ENCODE measurements at places on chromosomes 12 and 14.

DNA sequence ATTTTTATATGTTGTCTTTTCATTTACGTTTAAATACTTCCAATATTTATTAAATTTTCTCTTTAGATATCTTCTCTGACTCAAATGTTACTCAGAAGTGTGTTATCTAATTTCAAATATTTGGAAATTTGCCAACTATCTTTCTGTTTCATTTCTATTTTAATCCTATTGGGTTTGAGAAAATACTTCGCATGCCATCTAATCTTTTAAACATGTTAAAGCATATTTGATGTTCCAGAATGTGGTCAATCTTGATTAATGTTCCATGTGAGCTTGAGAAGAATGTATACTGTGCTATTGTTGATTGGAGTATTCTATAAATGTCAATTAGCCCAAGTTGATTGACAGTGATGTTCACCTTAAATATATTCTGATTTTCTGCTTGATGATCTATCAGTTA lies 11.9 kb upstream of the DCN start:
- no peak for DNase-seq

- DNase-seq: no peak
These were observed 39.8 kb upstream of the FBXO33 start for GRCh38 chr14:39472078-39472477.

- no peak for DNase-seq
These were observed 23.8 kb upstream of the PPP2R5C start for GRCh38 chr14:101737414-101738339.

- DNase-seq: no peak
These were observed 541.8 kb upstream of the FBXO33 start for GRCh38 chr14:39974036-39974435.

DNA sequence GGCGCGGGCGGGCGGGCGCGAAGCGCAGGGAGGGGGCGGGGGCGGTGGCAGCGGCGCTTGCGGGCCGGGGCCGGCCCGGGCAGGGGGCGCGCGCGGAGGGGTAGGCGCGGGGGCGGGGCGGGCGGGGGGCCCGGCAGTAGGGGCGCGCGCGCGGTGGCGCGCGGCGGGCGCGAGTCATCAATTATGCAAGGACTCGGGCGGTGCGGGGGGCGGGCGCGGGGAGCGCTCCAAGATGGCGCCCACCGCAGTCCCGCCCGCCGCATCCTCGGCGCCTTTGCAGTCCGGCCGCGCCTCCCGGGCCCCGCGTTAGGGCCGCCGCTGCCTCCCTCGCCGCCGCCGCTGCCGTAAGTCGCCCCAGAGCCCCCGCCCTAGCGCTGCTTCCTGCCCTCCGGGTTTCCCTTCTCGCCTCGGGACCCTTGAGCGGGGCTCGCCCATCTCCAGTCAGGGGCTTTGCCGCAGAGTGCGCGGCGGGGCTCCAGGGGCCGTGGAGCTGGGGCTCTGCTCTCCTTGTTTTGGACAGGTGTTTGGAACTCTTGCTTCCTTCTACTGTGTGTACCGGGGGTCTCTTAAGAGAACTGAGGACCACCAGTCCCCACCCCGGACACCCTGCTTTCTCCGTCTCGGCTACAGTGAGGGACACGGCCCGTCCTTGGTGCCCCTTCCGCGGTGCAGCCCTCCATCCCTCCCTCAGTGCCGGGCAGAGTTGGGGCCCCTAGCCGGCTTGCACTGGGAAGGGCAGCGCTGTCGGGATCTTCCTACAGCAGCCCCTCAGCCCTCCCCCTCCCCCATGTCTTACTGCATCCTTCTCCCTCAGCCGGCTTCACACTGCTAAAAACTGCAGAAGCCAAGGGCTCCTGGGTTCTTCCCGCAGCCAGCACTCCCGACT lies at the start of gene SCN8A:
TSS of gene SCN8A (plus strand) at position 218 of the 886 bp plus-strand sequence. CDS start 71,585 bp downstream, outside the sequence.
- DNase-seq: no peak

DNA sequence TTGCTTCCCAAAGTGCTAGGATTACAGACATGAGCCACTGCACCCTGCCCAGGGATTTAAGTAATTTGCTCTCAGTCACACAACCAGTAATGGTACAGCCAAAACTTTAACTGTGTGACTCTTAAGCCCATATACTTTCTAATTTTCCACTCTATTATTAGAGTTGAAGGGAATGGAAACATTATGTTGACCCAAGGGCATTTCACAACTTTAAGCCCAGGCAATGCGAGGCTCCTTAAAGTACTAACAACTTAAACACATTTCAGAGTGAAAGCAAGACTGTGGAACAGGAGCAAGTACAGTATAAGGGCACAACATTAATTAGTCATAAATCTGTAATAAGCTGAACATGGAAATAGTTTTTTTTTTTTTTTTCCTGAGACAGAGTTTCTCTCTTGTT lies 39.8 kb downstream of the BAZ1A start:
- DNase-seq: no peak

GRCh38 chr12:123936956-123937706 lies 35.5 kb downstream of the CCDC92 start:
- no peak for DNase-seq

- DNase-seq: no peak
These were observed 16.9 kb downstream of the ABCB9 start for GRCh38 chr12:122949405-122949804.

GRCh38 chr12:6963791-6964413 lies 6.6 kb downstream of the PHB2 start:
- no peak for DNase-seq

- no peak for DNase-seq
These were observed 15.7 kb upstream of the PRKAG1 start for GRCh38 chr12:49034286-49034622.

DNA sequence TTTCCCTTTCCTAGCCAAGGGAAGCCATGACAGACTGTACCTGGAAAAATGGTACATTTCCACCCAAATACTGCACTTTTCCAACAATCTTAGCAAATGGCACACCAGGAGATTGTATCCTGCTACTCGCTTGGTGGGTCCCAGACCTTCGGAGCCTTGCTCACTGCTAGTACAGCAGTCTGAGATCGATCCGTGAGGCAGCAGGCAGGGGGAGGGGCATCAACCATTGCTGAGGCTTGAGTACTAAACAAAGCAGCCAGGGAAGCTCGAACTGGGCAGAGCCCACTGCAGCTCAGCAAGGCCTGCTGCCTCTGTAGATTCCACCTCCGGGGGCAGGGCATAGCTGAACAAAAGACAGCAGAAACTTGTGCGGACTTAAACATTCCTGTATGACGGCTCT lies 218.8 kb downstream of the LRIG3 start:
- DNase-seq: no peak

DNA sequence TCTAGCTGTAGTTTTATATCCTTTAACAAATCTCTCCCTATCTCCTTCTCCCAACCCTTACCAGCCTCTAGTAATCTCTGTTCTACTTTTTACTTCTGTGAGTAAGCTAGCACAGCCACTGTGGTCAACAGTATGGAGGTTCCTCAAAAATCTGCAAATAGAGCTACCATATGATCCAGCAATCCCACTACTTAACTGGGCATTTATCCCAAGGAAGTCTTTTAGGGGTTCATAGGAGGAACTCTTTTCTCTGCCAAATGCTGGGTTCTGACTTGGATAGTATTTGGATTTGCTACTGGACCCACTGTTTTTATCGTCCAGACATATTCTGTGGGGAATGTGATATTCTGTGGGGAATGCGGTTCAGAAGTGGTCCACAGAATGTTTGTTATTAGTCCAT lies 41.1 kb downstream of the EID3 start:
- DNase-seq: no peak

GRCh38 chr12:931060-931459 lies 18.4 kb downstream of the RAD52 start:
- DNase-seq: no peak

DNA sequence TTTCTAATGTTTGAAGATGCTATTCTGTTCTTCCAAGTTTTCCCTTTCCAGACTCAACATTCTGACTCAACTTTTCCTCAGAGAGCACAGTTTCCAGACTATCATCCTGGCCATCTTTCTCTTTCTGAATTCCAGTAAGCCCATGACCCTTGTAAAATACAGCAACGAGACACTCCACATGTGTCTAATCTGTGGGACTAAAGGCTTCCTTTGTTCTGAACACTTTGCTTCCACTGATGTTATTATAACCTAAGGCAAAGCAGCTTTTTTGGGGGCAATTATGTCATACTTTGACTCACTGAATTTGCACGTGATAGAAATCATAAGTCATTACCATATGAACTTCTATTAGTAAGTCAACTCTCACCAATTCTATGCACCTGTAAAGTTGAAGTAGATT lies 6.3 kb upstream of the ART4 start:
- no peak for DNase-seq

DNA sequence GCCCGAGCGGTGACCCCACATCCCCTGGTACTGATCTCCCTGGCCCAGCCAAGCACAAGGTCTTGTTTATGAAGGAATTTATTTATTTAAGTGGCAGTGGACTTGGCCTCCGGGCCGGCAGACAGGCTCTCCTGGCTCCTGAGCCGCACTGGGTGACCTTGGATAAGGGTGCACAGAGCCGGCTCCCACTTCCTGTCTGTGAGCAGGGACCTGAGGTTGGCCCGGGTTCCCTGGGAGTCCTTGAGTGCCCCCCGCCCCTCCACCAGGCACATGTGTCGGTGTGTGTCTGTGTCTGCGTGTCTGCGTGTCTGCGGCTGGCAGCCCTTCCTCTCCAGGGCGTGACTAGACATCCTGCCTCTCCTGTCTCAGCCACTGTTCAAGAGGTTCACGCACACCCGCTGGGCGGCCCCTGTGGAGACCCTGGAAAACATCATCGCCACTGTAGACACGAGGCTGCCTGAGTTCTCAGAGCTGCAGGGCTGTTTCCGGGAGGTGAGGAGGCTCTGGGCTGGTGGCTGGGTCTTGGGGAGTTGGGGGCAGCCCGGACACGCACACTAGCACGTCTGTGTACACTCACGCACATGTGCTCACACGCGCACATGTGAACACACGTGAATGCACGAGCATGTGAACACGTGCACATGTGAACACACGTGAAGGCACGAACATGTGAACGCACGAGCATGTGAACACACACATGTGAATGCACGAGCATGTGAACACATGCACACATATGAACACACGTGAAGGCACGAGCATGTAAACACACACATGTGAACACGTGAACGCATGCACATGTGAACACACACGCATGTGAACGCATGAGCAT lies 9.3 kb downstream of the TNFAIP2 start:
- no peak for DNase-seq

DNA sequence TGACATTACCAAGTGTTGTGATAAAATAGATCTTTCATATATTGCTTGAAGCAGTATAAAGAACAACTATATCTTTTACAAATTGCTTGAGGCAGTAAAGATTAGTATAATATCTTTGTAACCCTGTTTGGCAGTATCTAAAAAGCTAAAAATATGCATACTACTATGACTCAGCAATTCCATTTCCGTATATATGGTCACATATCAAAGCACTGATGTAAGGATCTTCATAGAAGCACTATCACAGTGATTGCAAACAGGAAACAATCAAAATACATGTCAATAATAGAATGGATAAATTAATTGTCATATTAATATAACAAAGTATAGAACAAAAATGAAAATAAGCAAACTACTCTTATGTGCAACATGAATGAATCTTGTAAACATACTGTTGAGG lies 158.4 kb upstream of the IGF1 start:
- DNase-seq: no peak

Measured in stimulated activated CD4-positive, alpha-beta T cell treated with anti-CD3 and anti-CD28 coated beads, Interleukin-1b, Interleukin-23, amount 100 ng/mL, for 24 hours (primary cell).